ENCODE measurements at places on chromosomes 3 and 15.

GRCh38 chr3:25775936-25776335 lies 7.3 kb downstream of the NGLY1 start:
- no peak for DNase-seq

GRCh38 chr15:88658972-88659931 lies 20.4 kb downstream of the ISG20 start:
- DNase-seq: no peak

- peak; percentile 88 for DNase-seq
Observed at GRCh38 chr3:149971403-149972075, 844 bp upstream of the PFN2 start.

DNA sequence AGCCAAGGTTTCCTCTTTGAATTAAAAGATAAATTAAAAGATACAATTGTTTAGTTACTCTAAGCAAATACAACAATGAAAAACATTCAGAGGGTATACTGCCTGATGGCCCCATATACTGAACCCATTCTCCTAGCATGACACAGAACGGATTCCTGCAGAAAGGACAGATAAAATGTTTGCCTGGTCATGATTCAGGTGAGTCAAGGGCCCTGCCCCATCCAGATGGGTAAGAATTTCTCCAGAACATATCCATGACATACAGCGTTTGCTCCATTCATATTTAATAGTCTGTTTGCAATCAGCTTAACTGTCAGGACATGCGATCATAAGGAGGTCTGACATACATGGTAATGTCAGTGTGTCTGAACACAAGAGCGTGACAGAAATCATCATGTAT lies 8.6 kb downstream of the TMEM41A start:
- no peak for DNase-seq

DNA sequence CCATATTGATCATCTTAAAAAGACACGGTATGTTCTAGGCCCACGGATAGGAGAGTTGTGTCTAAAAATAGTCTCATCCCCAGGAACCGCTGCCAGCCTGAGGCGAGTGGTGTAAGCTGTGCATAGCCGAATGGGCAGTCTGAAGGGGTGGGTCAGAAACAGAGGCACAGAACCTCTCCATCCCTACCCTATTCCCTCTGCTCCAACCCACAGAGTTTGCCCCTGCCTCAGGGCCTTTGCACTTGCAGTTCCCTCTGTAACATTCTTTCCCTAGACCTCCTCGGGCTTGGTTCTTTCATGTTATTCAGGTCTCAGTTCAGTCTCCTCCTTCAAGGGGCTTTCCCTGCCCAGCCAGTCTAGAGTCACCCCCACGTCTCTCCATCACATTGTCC lies 4.8 kb downstream of the SCN5A start:
- DNase-seq: no peak

GRCh38 chr3:26838026-26838425 lies 215.5 kb downstream of the LRRC3B start:
- DNase-seq: peak; percentile 17
